Stimulated activated CD8-positive, alpha-beta memory T cell treated with anti-CD3 and anti-CD28 coated beads, Interleukin-15, amount 100 ng/mL, for 48 hours (primary cell): ENCODE measurements at places on chromosomes 7 and 10.
A peak's percentile ranks its signal among the peaks of the same experiment; 100 is the strongest.

GRCh38 chr10:90526721-90527120, 331.1 kb downstream of the HTR7 start:
- no peak for DNase-seq

- DNase-seq: no peak
Measured at GRCh38 chr7:141693082-141693481, 8.9 kb downstream of the DENND11 start.

- peak; percentile 65 for DNase-seq
Measured at GRCh38 chr10:132961787-132962622, 19.6 kb upstream of the CFAP46 start.

GRCh38 chr7:45078125-45078681, 10.6 kb downstream of the NACAD start:
- DNase-seq: no peak

DNA sequence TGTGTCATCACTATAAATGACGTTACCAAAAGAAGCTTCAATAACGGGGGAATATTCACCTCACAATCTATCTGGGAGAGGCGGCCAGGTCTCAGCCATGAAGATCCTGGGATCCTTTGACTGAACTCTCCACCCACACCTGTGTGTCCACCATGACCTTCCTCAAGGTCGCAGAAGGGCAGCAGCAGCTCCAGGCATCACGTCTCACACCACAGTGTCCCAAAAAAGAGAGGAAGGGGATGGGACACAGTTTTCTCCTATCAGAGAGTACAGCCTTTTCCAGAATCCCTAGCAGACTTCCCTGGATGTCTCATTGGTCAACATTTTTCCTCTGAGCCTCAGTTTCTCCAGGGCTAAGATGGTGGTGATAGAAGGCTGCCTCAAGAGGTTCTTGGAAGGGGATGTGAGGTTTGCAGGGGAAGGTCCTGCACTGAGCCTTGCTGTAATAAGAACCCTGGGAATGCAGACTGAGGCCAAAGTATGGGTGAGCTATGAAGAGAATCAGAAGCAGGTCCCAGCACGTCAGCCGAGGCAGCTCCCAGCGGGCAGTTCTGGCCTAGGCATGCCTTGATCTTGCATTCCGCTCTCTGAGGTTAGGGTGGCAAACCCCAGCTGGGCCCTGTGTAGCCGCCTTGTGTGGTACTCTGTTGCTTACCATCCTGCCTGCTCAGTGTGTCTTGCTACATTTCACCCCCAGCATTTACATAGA, 63.8 kb downstream of the COL26A1 start:
- DNase-seq: no peak

GRCh38 chr7:85115862-85116261, 71.0 kb downstream of the SEMA3D start:
- DNase-seq: no peak

DNA sequence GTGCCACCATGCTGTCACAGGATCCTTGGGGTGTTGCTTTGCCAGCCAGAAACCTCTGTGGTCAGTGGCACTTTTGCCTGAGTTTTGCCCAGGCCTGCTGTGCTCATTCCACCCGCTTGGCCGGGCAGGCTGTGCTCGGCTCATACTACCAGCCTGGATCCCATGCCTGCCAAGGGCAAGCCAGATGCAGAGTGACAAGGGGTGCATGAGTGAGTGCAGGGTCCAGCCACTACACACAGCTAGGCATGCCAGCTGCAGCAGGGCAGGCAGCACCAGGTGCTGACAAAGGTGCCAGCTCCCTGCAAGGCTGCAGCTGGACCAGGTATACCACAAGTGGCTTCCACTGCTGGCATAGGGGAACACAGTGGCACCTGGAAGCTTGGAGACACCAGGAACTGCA, 28.6 kb downstream of the C10orf67 start:
- no peak for DNase-seq

- DNase-seq: no peak
Measured at GRCh38 chr7:1609023-1609422, 39.2 kb upstream of the PSMG3 start.

GRCh38 chr7:124718032-124718766, 47.4 kb downstream of the GPR37 start:
- no peak for DNase-seq

DNA sequence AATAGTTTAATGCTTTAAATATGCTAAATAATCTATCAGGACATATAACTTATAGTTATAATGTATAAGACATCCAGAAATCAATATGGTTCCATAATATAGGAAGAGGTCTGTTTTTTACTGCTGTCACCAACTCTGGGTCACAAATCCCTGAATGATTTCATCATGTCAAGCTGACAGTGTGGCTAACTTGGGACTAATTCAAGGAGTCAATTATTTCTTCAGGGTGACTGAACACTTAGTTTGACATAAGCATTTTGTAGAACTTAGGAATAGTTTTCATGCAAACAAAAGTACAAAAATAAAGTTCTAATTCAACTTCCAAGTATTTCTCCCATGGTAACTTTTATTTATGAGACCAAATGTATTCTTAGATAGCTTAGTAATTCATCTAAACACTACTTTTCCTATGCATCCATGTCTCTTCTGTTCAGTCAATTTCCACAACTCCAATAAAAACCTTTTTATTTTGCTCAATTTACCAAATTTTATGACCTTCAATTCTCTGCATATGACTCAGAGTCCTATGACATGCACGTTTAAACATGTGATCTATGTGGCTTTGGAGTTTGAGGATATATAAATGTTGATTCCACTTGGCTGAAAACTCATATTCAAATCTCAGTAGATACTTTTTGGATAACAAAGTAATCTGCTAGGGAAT, 40.3 kb upstream of the GNAT3 start:
- no peak for DNase-seq

- no peak for DNase-seq
Measured at GRCh38 chr7:144818511-144818910, 17.3 kb downstream of the TPK1 start.

- no peak for DNase-seq
Measured at GRCh38 chr10:95221124-95221523, 27.1 kb downstream of the ACSM6 start.

DNA sequence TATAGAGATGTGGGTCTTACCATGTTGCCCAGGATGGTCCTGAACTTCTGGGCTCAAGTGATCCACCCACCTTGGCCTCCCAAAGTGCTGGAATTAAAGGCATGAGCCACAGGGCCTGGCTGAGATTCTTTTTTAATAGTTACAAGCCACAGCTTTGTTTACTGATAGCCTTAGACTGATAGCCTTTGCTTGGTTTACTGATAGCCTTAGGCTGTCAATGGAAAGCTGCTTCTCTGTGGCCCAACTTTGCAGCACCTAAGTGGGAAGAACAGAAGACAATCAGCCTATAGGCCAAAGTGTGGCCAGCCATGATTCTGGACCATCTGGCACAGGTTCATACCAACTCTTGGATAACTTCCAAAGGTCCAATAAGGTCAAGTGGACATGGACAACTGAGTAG, 24.1 kb upstream of the CDCA7L start:
- no peak for DNase-seq
